ENCODE measurements at places on chromosomes 12 and 14. TPM values are rescaled to one million over a fixed set of nuclear protein-coding genes. Genes with fewer than 3 reads are reported as not detected.

- no peak for DNase-seq
These were observed 17.5 kb upstream of the TUBA1A start for GRCh38 chr12:49206389-49206788.

GRCh38 chr14:71228711-71229110 is 321.5 kb downstream of the PCNX1 start:
- no peak for DNase-seq

- no peak for DNase-seq
These were observed 99.1 kb downstream of the CAPZA3 start for GRCh38 chr12:18837025-18837424.

GRCh38 chr12:82436354-82436753 is 78.0 kb downstream of the METTL25 start:
- no peak for DNase-seq

DNA sequence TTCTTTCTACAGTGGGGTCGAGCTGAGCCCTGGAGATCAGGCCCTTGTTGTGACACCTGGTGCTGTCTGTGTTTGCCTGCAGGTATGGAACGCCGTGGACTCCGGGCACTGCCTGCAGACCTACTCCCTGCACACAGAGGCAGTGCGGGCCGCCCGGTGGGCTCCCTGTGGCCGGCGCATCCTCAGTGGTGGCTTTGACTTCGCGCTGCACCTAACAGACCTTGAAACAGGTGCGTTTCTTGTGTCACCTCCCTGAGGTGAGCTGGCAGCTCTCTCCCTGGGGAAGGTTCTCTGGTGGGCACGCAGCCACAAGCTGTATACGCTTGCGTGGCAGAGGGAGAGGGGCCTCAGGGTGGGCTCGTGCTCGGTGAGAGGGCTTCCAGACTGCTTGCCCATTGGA is 119.3 kb downstream of the BEGAIN start:
- DNase-seq: no peak

GRCh38 chr14:89245802-89246201 is 171.2 kb downstream of the FOXN3 start:
- no peak for DNase-seq

GRCh38 chr14:69635981-69636639 is 24.7 kb downstream of the SUSD6 start:
- DNase-seq: no peak

DNA sequence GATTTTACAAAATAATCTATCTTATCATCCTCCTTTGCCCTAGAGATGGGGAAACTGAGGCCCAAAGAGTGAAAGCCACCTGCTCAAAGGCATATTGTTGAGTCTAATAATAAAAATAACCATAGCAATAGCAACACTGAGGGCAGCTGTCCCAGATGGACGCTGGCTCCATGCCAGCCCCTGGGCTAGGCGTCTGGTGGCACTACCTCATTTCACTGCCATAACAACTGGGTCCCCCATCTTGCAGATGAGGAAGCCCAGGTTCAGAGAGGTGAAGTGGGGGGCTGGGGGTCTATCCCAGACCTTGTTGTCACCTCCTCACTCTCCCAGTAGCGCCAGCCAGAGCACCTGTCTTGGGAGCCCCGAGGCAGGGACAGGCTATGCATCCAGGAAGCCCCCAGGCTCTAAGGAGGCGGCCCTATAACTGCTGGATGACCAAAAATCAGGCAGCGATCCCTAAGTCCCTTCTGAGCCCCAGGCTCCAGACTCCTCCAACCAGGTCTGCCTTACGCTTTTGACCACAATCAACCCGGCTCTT is 12.8 kb downstream of the BDKRB2 start:
- no peak for DNase-seq

- DNase-seq: no peak
These were observed 9.6 kb downstream of the ZDHHC22 start for GRCh38 chr14:77131871-77132486.

DNA sequence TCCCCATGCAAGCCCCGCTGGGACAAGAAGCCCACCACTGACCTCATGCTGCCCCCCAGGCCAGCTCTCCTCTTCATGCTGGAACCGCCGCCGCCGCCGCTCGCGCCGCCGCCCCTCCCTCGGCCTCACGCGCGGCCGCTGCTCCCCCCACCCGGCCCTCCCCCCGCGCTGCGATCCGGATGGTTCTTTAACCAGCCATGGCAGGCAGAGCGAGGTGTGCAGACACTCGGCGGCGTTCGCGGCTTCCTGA is at the start of gene DCAF5:
Gene DCAF5 (minus strand): TSS at position 218 of the 250 bp plus-strand sequence. CDS start 141 bp downstream, at position 77.
- peak; percentile 98 for DNase-seq

- DNase-seq: peak; percentile 42
These were observed at the start of gene SYT1 for GRCh38 chr12:78864403-78864869. Gene SYT1, plus strand, starts transcription at chr12:78864774.

Gene SELPLG
- total RNA-seq: 1.5 TPM

Gene BICDL1
- 7.3 TPM for total RNA-seq

Gene ASIC1
- 0.19 TPM for total RNA-seq

Gene PPHLN1
- 19.4 TPM for total RNA-seq

Gene IL31
- total RNA-seq: not detected

Gene GLS2
- 267 TPM for total RNA-seq

Gene JPH4
- not detected for total RNA-seq

Measured in right lobe of liver (tissue), 6 donors.